IPS DF 6.9 (cell line): ENCODE measurements at places on chromosomes 12 and 14.

GRCh38 chr14:64956697-64957406 lies 14.3 kb upstream of the GPX2 start:
- no peak overlapping the region for H3K27ac ChIP-seq
- peaks cover 14% of the 10 kb centered on the region for H3K4me1 ChIP-seq
- no peaks in the 10 kb centered on the region for H3K27me3 ChIP-seq
- DNase-seq, result no peak
- H3K36me3 ChIP-seq, result peaks cover under 1% of the 10 kb centered on the region; the same call in 1 of the 2 replicates

- DNase-seq, result no peak
- no peaks in the 10 kb centered on the region for H3K27me3 ChIP-seq
- no peak overlapping the region for H3K27ac ChIP-seq
- no peaks in the 10 kb centered on the region for H3K36me3 ChIP-seq
- no peak overlapping the region for H3K4me3 ChIP-seq
Measured at GRCh38 chr14:59538936-59539335, 37.7 kb downstream of the CCDC175 start.

- no peak overlapping the region for H3K27ac ChIP-seq
- DNase-seq, result no peak
- no peak overlapping the region for H3K4me3 ChIP-seq
- no peaks in the 10 kb centered on the region for H3K4me1 ChIP-seq
- H3K27me3 ChIP-seq, result no peaks in the 10 kb centered on the region
Measured at GRCh38 chr12:4225571-4225970, 48.0 kb upstream of the CCND2 start.

GRCh38 chr14:95314609-95315008 lies 5.1 kb downstream of the CLMN start:
- peaks cover 4% of the 10 kb centered on the region; the same call in 1 of the 2 replicates for H3K27me3 ChIP-seq
- no peaks in the 10 kb centered on the region for H3K36me3 ChIP-seq
- no peaks in the 10 kb centered on the region; the same call in 1 of the 2 replicates for H3K4me1 ChIP-seq

GRCh38 chr14:56422703-56423213 lies 156.8 kb upstream of the TMEM260 start:
- H3K4me3 ChIP-seq, result no peak overlapping the region
- H3K27me3 ChIP-seq, result no peaks in the 10 kb centered on the region
- H3K27ac ChIP-seq, result no peak overlapping the region

- H3K36me3 ChIP-seq, result no peaks in the 10 kb centered on the region
- H3K27ac ChIP-seq, result no peak overlapping the region
- H3K27me3 ChIP-seq, result no peaks in the 10 kb centered on the region
Measured at GRCh38 chr12:45669093-45669492, 60.4 kb upstream of the ARID2 start.

GRCh38 chr14:104746071-104746545 lies 6.8 kb upstream of the SIVA1 start:
- H3K4me3 ChIP-seq, result no peak overlapping the region
- no peak overlapping the region for H3K27ac ChIP-seq
- H3K36me3 ChIP-seq, result peaks cover 8% of the 10 kb centered on the region; the same call in 1 of the 2 replicates
- H3K4me1 ChIP-seq, result no peaks in the 10 kb centered on the region

DNA sequence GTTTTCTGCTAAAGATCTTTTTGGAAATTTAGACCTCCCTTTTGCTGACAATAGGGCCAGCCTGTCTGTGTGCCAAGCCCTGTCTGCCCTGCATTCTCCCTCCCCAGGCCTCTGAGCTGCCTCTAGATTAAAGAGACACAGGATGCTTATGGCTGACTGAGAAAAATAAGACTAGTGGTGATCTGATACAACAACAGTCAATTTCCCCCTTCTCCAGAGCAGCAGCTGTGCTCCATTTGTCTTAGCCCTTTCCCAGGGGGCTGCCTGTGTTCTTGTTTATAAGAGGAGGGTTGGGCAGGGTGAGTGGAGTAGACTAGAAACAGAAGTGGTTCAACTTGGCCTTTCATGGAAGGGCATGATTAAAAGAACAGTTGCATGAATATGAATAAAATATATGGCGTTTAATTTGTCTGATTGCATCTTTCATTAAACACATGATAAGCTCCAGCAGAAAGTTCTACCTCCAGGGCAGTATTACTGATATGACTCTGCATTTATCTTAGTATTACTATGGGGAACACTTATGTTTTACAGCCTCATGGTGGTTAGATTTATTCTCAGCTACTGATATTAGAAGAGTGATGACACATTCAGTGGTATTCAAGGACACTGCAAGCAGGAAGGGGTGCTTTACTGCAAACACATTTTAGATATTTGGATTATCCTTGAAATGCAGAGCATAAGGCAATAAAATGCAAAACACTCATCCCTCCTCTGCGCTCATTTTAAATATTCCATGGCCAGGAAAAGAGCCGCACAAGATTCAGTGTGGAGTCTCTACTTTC lies 150.2 kb upstream of the CLEC14A start:
- DNase-seq, result peak; percentile 18
- no peak overlapping the region for H3K27ac ChIP-seq
- H3K4me1 ChIP-seq, result no peaks in the 10 kb centered on the region
- H3K4me3 ChIP-seq, result no peak overlapping the region

GRCh38 chr14:55336691-55337090 lies 65.5 kb downstream of the FBXO34 start:
- no peak overlapping the region for H3K4me3 ChIP-seq
- DNase-seq, result no peak
- H3K4me1 ChIP-seq, result no peaks in the 10 kb centered on the region
- H3K36me3 ChIP-seq, result no peaks in the 10 kb centered on the region

GRCh38 chr12:102702447-102703114 lies 214.5 kb downstream of the PAH start:
- no peak overlapping the region for H3K27ac ChIP-seq
- no peaks in the 10 kb centered on the region for H3K27me3 ChIP-seq
- no peaks in the 10 kb centered on the region for H3K36me3 ChIP-seq

DNA sequence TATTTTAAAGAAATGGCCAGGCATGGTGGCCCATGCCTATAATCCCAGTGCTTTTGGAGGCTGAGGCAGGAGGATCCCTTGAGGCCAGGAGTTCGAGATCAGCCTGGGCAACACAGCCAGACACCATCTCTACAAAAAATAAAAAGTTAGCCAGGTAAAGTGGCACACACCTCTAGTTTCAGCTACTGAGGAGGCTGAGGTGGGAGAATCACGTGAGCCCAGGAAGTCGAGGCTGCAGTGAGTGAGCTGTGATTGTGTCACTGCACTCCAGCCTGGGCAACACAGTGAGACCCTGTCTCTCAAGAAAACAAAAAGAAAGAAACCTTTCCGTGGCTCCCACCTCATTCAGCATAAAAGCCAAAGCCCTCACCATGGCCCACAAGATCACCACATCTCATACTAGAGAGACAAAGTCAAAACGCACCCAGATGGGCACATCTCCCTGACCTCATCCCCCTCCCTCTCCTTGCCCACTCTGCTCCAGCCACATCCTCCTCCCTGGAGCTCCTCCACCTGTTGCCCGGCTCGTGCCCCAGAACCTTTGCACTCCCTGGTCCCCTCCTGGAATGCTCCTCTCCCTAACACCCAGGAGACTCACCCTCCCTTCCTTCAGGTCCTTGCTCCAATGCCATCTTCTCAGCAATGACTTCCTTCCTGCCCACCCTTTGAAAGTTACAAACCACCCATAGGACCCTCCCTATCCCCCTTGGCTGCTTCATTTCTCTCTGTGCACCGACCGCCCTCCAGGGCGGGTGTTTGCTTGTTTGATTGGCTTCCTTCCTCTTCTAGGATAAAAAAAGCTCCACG lies 4.8 kb upstream of the SCARB1 start:
- no peak overlapping the region for H3K4me3 ChIP-seq
- no peak overlapping the region for H3K27ac ChIP-seq
- H3K27me3 ChIP-seq, result no peaks in the 10 kb centered on the region
- H3K36me3 ChIP-seq, result no peaks in the 10 kb centered on the region
- H3K4me1 ChIP-seq, result peaks cover 5% of the 10 kb centered on the region; the same call in 1 of the 2 replicates

DNA sequence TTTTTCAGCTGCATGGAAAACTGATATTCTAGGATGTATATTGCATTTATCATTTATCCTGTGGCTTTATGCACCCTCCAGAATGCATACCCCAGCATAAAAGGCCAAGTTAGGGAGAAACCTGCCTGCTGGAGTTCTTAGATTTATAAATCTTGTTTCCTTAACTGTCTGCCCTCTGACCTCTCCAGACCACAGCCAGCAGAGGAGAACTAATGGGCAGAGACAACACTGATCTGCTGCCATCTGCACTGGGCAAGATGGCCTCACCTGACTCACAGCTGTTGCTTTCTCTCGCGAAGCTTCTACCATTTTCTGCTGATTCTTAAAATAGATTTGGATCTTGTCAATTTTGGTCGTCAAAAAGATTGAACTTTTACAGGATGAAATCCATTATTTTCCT lies 65.8 kb downstream of the PPP2R5C start:
- H3K27me3 ChIP-seq, result no peaks in the 10 kb centered on the region
- DNase-seq, result no peak
- H3K27ac ChIP-seq, result no peak overlapping the region
- no peaks in the 10 kb centered on the region for H3K4me1 ChIP-seq
